T-helper 2 cell (primary cell): ENCODE measurements at places on chromosomes 16 and 17.

- no peak for DNase-seq
Observed at GRCh38 chr17:7606280-7606679, 8.4 kb downstream of the FXR2 start.

- DNase-seq: no peak
Observed at GRCh38 chr17:65523411-65523810, 38.0 kb downstream of the AXIN2 start.

GRCh38 chr17:45965812-45966211 lies 33.2 kb upstream of the STH start:
- DNase-seq: no peak

- no peak for DNase-seq
Observed at GRCh38 chr16:66366433-66367299, at the start of gene CDH5. CDH5 (plus strand) TSS chr16:66366691; CDS start chr16:66379338, 12,647 bp downstream.

- no peak for DNase-seq
Observed at GRCh38 chr16:83802554-83803205, 5.1 kb upstream of the HSBP1 start.

DNA sequence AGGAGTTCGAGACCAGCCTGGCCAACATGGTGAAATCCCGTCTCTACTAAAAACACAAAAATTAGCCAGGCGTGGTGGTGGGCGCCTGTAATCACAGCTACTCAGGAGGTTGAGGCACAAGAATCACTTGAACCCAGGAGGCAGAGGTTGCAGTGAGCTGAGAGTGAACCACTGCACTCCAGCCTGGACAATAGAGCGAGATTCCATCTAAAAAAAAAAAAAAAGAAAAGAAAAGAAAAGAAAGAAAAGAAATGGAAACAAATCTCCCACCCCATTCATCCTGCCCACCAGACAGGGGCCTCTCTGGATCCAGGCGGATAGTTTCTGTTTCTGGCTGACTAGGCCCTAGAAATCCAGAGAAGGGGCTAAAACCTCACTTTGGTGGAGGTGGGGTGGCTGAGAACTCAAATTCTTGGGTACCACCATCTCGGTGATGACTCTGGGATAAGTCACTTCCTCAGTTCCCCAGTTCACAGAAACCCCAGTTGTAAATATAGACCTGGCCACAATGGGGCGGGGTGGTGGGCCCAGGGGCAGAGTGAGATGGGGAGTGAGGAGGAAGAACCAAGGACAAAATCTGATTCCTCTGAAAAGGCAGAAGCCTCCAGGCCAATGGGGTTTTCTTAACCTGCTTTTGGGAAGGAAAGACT lies 22.2 kb downstream of the SOCS1 start:
- peak; percentile 67 for DNase-seq

DNA sequence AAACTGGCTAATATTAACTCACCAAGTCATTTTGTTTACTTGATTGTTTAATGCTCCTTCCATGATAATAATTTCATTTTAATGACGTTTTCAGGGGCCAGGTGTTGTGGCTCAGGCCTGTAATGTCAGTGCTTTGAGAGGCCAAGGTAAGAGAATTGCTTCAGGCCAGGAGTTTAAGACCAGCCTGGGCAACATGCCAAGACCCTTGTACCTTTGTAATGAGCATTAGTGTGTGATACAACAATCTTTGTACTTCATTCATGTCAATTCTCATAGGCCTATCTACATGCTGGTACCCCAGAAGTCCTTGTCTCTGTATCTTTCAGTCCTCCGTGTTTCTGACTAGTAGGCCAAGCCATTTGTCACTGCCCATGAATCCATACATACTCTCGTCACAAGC lies 296.9 kb downstream of the ZFHX3 start:
- no peak for DNase-seq

GRCh38 chr17:19339341-19339815 lies 23.1 kb downstream of the B9D1 start:
- no peak for DNase-seq

GRCh38 chr17:33109336-33110072 lies 117.9 kb downstream of the SPACA3 start:
- DNase-seq: no peak

GRCh38 chr16:50628156-50628802 lies 52.8 kb downstream of the SNX20 start:
- DNase-seq: no peak
